ENCODE measurements at places on chromosomes 4 and X. TPM values are rescaled to one million over a fixed set of nuclear protein-coding genes. Genes with fewer than 3 reads are reported as not detected.
A peak's percentile ranks its signal among the peaks of the same experiment; 100 is the strongest.

GRCh38 chr4:140980426-140981200 lies 152.7 kb downstream of the RNF150 start:
- H3K36me3 ChIP-seq = no peaks in the 10 kb centered on the region
- no peak for DNase-seq
- no peak overlapping the region for H3K27ac ChIP-seq
- no peak overlapping the region for H3K4me3 ChIP-seq

- no peak overlapping the region for H3K4me3 ChIP-seq
- no peak for DNase-seq
- no peaks in the 10 kb centered on the region for H3K27me3 ChIP-seq
- no peak overlapping the region for H3K27ac ChIP-seq
- H3K4me1 ChIP-seq = no peaks in the 10 kb centered on the region
Measured at GRCh38 chr4:657338-657833, 16.7 kb downstream of the ATP5ME start.

DNA sequence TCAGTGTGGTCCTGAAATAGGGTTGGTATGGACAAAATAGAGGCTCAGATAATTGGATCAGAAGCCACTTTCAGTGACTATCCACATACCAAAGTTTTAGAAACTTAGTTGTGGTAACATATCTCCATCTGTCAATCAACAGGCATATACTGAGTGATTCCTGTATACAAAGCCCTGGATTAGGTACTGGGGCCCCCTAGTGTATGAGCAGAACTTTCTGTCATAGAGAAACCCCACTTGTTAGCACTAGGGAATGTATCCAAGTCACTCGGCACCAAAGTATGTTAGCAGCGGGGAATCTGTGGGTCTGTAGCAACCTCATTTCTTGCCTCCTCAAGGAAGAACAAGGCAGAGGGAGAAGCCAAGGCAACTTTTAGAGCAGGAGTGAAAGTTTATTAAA lies 50.7 kb downstream of the MAP7D3 start:
- no peaks in the 10 kb centered on the region for H3K27me3 ChIP-seq
- no peak for DNase-seq
- no peaks in the 10 kb centered on the region for H3K36me3 ChIP-seq
- H3K4me1 ChIP-seq = no peaks in the 10 kb centered on the region
- no peak overlapping the region for H3K4me3 ChIP-seq

The ARHGAP10 gene
- total RNA-seq = 15.0 TPM

The IRF2 gene
- 12.0 TPM for total RNA-seq

- no peaks in the 10 kb centered on the region for H3K36me3 ChIP-seq
- no peak overlapping the region for H3K27ac ChIP-seq
- H3K4me3 ChIP-seq = no peak overlapping the region
- no peaks in the 10 kb centered on the region for H3K4me1 ChIP-seq
Measured at GRCh38 chrX:103415068-103415467, 38.7 kb downstream of the BEX3 start.

The CYLC1 gene
- not detected for total RNA-seq

The BEND4 gene
- total RNA-seq = 2.7 TPM

DNA sequence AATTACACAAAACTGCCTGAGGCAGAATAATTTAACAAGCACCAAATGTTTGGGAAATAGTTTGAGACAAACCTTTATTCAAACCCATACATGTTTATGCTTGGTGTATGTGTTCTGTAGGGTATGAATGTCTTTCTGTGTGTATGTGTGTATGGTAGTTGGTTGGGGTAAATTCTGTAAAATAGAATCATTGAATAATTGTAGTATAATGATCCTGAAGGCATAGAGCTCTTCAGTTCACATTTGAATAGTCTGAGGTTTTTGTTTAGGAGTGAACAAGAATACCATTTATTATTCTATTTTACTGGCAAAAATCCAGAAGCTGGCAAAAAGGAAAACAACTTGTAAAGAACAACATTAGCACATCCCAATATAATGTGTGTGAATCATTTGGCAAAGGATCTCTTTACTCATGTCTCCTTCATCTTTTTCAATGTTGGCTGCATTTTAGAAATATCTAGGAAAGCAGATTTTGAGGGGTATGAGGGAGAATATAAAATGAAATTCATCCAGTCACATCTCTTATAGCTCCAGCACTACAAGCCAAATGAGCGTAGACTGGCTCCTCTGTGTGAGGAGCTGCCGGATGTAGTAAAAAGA lies 360.0 kb downstream of the CHIC1 start:
- H3K27me3 ChIP-seq = no peaks in the 10 kb centered on the region
- H3K27ac ChIP-seq = no peak overlapping the region
- H3K4me1 ChIP-seq = peaks cover 2% of the 10 kb centered on the region
- H3K36me3 ChIP-seq = no peaks in the 10 kb centered on the region
- H3K4me3 ChIP-seq = no peak overlapping the region
- no peak for DNase-seq

- no peaks in the 10 kb centered on the region for H3K36me3 ChIP-seq
- no peak for DNase-seq
- H3K27me3 ChIP-seq = no peaks in the 10 kb centered on the region
- no peaks in the 10 kb centered on the region for H3K4me1 ChIP-seq
Measured at GRCh38 chr4:140111256-140111655, 42.7 kb downstream of the MAML3 start.

The ATP2B3 gene
- 0.14 TPM for total RNA-seq

The PIR gene
- total RNA-seq = 3.4 TPM

The CYSLTR1 gene
- not detected for total RNA-seq

DNA sequence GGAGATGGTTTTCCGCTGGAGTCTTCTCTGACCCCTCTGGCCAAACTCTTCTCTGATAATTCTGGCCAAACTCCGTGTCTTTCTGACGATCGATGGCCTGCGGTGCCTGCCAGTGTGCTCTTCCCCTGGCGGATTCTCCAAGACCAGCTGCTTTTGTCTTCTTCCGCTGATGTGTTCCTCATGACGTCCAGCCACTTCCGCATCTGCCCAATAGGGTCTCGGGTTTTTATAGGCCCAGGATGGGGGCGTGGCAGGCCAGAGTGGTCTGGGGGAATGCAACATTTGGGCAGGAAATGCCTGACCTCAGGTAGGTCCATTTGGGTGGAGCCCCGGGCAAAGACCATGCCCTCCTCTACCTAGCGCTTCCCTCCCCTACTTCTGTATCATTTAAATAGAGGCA lies 1542.1 kb downstream of the STIM2 start:
- no peak overlapping the region for H3K27ac ChIP-seq
- H3K36me3 ChIP-seq = no peaks in the 10 kb centered on the region
- no peaks in the 10 kb centered on the region for H3K27me3 ChIP-seq
- DNase-seq = no peak
- no peaks in the 10 kb centered on the region for H3K4me1 ChIP-seq
- no peak overlapping the region for H3K4me3 ChIP-seq

DNA sequence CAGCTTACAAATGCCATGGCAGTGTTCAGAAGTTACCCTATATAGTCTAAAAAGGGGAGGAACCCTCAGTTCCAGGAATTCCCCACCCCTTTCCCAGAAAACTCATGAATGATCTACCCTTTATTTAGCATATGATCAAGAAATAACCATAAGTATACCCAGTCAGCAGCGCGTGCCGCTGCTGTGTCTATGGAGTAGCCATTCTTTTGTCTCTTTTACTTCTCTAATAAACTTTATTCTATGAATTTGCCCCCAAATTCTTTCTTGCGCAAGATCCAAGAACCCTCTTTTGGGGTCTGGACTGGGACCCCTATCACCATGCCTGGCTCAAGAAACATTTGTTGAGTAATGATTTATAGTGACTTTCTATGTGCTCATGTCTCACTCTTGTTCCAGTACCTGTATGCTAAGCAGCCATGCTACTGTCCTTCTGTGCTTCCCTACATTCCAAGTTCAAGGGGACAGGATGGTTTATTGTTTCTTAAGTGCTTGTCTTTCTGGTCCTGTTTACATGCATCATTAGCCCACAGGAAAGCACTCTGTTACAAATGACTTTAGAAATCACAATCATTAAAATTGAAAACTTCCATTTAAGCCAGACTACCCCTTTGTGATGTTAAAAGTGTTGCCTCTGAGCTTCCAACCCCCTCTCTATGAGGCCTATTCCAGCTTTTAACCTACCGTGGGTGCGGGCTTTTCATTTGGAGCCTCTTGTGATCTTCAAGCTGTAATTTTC lies 63.4 kb upstream of the S100G start:
- H3K4me3 ChIP-seq = no peak overlapping the region
- no peak for DNase-seq
- H3K36me3 ChIP-seq = peaks cover 7% of the 10 kb centered on the region
- no peaks in the 10 kb centered on the region for H3K4me1 ChIP-seq

- peak; percentile 38 for DNase-seq
- peak overlapping the region; percentile 92 for H3K4me3 ChIP-seq
- peaks cover 29% of the 10 kb centered on the region for H3K4me1 ChIP-seq
- H3K27ac ChIP-seq = peak overlapping the region; percentile 99
- no peaks in the 10 kb centered on the region for H3K27me3 ChIP-seq
Measured at GRCh38 chrX:132216806-132217202, 2.4 kb downstream of the RAP2C start.

GRCh38 chr4:163697121-163697520 lies 202.6 kb downstream of the TMA16 start:
- H3K4me1 ChIP-seq = no peaks in the 10 kb centered on the region
- no peaks in the 10 kb centered on the region for H3K27me3 ChIP-seq
- H3K36me3 ChIP-seq = no peaks in the 10 kb centered on the region
- H3K4me3 ChIP-seq = no peak overlapping the region
- no peak overlapping the region for H3K27ac ChIP-seq
- no peak for DNase-seq

GRCh38 chr4:154416190-154416547 lies 75.4 kb downstream of the DCHS2 start:
- peaks cover 19% of the 10 kb centered on the region for H3K27me3 ChIP-seq
- H3K4me3 ChIP-seq = peak overlapping the region; percentile 48
- no peaks in the 10 kb centered on the region for H3K36me3 ChIP-seq
- peaks cover 4% of the 10 kb centered on the region for H3K4me1 ChIP-seq

DNA sequence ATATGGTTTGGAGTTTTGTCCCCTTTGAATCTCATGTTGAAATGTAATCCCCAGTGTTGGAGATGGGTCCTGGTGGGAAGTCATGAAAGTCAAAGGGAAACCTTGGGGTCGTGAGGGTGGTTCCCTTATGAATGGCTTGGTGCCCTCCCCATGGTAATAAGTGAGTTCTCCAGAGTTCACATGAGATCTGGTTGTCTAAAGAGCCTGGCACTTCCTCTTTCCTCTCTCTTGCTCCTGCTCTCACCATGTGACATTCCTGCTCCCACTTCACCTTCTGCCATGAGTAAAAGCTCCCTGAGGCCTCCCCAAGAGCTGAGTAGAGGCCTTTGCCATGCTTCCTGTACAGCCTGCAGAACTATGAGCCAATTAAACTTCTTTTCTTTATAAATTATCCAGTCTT lies 5.5 kb upstream of the IL15 start:
- peaks cover 12% of the 10 kb centered on the region for H3K27me3 ChIP-seq
- H3K27ac ChIP-seq = no peak overlapping the region
- no peak overlapping the region for H3K4me3 ChIP-seq

DNA sequence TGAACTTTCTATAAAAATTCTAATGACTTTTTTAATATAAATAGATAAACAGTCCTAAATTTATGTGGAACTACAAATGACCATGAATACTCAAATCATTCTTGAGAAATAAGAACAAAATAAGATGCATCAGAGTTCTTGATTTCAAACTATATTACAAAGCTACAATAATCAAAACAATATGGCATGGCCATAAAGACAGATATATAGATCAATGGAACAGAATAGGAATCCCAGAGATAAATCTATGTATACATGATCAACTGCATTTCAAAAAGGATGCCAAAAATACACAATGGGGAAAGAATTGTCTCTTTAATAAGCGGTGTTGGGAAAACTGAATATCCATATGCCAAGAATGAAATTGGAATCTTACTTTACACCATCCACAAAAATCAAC lies 98.4 kb upstream of the IL15 start:
- no peak overlapping the region for H3K27ac ChIP-seq
- no peaks in the 10 kb centered on the region for H3K4me1 ChIP-seq
- no peaks in the 10 kb centered on the region for H3K27me3 ChIP-seq
- DNase-seq = no peak

All from cardiac muscle cell (in vitro differentiated cells and primary cell).